Suprapubic skin (tissue), 4 donors: ENCODE measurements at places on chromosomes 5 and 9.

DNA sequence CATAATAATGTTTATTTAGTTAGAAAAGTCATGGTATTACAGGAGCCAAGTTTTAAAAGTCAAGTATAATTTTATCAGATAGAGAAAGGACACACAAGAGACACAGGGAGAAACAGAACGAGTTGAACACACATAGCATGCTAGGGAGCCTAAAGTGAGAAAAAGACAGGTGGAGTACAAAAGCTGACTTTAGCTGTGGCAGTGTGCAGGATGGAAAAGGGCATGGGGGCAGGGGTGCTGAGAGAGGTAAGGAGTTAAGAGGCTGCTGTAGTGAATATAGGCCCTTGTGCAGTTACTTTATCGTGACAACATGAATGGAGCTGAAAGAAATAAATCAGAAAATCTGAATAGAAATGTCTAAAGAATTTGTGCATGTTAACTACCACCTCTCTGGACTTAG is 18.0 kb downstream of the HMGCS1 start:
- DNase-seq = no peak

DNA sequence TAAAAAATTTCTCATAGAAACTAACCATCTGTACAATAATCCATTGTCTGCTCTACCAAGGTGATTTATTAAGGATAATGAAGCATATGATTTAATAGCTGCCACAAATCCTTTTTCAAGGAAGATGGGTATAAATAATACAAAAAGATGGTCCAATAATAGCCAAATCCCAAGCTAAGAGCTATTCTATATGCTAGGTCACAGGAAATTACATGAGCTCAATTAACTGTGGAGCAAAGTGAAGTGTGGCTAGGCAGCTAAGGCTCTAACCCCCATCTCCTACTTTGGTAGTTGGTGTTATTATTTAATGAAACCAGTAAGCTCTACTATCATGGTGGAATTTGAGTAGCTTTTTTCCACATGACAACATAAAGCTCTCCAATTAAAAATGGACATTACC is 1045.0 kb upstream of the DMAC1 start:
- no peak for DNase-seq

GRCh38 chr9:137545123-137545522 is 5.1 kb downstream of the PNPLA7 start:
- DNase-seq = peak; percentile 86

DNA sequence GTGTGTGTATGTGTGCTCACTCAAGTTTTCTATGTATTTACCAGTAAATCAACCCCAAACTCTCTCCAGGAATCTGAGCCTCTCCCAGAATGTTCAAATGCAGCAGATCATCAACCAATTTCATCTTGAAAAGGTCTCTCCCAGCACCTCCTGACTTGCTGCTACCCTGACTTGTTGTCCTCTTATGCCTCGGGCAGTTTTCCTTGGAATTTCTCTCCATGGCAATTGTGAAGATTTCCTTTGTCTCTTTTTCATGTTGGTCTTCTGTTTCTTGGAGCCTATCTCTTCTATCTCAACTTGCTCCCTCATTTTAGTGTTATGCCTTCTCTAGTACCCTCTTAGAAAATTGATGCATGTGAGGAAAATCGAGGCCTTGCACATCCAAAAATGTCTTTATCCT is 303.6 kb upstream of the KIF2A start:
- no peak for DNase-seq

DNA sequence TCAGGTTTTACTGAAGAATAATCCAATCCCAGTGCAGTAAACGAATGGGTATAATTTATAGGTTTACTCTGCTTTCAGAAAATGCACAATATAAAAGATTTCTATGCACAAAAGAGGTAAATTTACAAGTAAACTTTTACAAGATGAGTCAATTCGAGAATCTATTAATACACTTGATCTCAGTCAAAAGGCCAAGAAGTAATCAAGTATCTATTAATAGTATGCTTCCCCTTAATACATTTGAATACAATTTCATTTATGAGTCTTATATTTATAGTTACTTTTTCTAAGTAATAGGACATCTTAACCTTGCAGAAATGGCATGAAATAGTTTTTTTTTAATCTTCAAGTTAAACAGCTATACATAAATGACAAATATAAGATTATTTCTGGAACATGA is 355.2 kb upstream of the EFNA5 start:
- DNase-seq = no peak

GRCh38 chr9:16133556-16134227 is 580.8 kb downstream of the CCDC171 start:
- DNase-seq = no peak

DNA sequence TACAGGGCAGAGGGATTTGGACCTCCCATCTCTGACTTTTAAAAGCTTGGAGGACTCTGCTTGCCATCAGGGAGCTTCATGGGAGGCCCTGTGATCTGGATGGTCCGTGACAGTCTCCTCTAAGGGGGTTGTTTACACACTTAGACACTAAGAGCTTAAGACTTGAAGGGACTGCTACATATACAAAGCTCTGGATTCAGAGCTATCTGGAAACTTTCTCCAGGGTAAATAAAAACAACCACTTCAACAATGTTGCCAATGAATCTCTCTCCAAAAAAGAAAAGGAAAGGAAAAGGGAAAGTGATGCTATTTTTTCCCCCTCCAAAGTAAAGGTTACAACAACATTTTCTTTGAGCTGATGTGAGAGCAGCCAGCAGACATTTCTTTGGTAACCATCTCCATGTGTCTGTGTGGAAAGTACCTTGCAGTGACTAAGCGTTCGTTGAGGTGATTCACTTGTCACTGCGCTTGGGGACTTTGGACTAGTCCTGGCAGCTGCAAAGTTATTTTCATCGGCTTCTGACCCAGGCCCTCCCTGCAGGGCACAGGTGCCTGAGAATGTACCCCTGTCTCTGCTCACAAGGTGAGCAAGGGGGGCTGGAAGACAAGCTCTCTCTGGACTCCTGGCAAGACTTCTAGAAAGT is 262.1 kb upstream of the KLF4 start:
- DNase-seq = no peak

DNA sequence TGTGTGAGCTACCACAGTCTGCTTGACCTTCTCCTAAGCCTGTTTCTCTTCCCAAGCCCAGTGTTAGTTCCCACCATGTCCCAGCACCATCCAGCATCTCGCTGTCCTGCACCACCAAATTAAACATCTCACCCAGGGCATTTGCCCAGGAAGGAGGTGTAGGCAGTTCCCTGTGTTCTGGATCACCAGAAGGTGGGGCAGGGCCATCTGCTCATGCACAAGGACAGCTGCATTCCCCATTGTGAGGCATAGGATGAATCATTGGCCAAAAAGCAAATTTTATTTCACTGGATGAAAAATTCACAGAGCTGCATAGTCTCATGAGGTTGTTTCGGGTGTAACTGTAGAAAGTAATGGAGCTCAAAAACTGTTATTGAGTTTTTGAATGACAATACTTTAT is 89.5 kb upstream of the GRIA1 start:
- DNase-seq = no peak
